ENCODE measurements at places on chromosomes 3 and 15.

DNA sequence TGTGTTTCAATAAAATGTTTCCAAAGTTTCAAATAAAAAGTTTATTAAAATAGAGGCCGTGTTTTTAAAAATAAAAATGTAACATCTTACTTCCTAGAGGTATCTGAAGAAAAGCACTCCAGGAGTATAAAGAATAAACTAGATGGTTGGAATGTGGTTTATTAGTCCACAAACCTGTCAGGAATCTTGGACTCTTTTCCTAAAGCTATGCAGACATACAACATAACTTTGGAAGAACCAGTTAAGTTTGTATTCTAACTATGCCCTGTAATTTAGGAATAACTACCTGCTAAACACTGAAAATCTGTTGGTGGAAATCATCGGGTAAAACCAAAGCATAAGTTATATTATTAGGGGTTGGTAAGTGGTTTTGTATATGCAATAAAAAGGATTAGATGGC lies 51.6 kb downstream of the PPARG start:
- DNase-seq, result no peak

DNA sequence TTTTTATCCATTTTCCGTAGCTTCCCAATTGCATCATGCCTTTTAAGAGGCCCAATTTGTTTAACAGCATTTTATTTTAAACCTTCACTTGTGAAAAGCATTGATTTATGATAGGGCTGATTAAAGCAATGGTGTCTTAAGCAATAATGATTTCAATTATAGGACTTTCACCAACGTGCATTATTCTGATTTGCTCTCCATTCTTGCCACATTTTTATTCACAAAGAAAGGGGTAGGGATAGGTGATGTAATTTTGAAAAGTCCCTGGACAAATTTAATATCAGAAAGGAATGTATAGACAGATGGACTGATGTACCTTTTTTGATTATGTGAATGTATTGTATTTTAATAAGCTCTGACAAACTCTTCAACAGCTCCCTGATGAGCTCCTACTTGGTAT lies 37.9 kb upstream of the NR2F2 start:
- no peak for DNase-seq

DNA sequence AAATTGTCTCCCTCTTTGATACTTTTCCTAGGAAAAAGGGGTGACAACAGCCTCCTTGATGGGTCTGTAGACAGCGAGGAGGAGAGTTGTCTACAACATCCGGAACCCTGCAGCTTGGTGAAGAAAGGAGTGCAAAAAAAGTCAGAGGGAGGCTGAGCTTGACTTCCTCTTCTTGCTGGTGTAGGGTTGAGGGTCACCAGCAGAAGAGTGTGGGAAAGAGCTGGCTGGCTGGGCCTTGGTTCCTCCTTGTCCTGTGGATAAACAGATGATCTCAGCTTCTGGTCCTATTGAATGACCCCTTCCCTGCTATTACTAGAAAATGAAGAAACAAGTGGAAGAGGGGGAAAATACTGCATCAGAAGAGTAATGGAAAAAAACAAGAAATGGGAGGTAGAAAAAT lies 20.4 kb downstream of the SLC7A14 start:
- no peak for DNase-seq

DNA sequence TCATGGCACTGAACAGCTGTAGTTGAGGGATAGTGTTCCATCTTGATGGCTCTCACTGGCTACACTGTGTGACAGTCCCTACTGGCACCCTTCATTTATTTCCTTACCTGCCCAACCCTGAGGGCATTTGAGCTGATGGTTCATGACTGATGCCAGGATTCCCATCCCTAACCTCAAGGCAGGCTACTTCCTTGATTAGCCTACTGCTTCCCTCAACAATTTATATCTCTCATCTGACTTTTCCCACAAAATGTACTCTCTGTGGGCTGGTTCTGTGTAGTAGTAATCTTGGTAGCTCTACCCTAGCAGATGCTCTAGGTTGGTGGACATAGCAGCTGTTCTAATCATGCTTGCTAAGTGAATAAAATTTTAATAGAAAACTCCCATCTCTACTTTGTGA lies 106.0 kb downstream of the THRB start:
- DNase-seq, result no peak

DNA sequence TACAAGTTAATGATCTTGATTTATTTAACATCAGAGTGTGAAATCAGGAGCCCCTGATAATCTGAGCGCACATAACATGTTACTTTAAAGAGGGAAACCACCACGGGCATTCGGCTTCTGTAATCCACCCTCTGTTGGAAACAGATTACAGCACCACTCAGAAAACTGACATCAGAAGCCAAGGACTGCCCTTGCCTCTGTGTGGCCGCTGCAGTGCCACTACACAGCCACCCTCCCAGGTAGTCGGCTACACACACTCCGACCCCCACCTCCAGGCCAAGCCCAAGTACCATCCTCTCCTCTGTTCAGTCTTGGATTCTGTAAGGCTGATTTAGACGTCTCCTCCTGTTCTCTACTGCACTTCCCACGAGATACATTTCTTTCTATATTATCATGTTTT lies 251.7 kb downstream of the GABRB3 start:
- no peak for DNase-seq

DNA sequence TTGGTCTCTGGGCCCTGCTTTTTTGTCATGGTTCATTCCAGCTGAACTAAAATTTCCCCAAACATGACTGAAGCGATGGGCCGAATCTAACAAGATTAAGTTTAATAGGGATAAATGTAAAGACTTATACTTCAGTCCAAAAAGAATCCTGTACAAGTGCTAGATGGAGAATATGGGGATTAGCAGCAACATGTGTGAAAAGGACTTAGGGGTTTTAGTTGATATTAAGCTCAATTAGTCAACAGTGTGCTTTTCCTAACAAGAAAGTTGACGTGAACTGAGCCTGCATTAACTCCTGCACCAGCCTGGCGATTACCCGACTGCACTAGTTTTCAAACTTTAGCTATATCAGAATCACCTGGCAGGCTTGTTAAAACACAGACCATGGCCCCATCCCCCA lies 61.0 kb upstream of the BBX start:
- no peak for DNase-seq

Measured in posterior vena cava (tissue), 2 donors.